Type B pancreatic cell (in vitro differentiated cells): ENCODE measurements at places on chromosomes 7 and 10.

GRCh38 chr7:39971924-39972323 lies 21.9 kb downstream of the CDK13 start:
- no peak for DNase-seq

DNA sequence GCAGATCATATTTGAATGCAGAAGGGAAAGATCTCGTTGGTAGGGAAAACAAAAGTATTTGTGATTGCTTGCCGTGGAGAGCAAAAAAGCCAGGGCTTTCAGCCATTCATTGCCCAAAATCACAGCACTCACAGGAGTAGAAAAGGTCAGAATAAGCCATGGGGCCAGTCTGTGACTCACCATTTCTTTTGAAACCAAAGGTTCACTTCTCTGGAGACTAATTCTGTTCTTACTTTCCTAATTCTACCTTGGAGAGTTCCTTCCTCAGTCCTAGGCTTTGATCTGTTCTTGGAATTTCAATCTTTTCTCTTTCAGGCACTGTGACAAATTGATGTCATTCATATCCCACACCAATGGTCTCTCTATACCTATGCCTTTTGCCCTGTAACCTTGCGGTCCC lies 54.1 kb upstream of the FAM180A start:
- no peak for DNase-seq

- DNase-seq, result no peak
These were observed 48.6 kb upstream of the DLG5 start for GRCh38 chr10:77975086-77975666.

- DNase-seq, result no peak
These were observed 694 bp upstream of the WASL start for GRCh38 chr7:123749537-123749857.

GRCh38 chr10:60731134-60731885 lies 47.0 kb upstream of the CDK1 start:
- no peak for DNase-seq
